ENCODE measurements at places on chromosomes 6 and 20. TPM values are rescaled to one million over a fixed set of nuclear protein-coding genes. Genes with fewer than 3 reads are reported as not detected.

DNA sequence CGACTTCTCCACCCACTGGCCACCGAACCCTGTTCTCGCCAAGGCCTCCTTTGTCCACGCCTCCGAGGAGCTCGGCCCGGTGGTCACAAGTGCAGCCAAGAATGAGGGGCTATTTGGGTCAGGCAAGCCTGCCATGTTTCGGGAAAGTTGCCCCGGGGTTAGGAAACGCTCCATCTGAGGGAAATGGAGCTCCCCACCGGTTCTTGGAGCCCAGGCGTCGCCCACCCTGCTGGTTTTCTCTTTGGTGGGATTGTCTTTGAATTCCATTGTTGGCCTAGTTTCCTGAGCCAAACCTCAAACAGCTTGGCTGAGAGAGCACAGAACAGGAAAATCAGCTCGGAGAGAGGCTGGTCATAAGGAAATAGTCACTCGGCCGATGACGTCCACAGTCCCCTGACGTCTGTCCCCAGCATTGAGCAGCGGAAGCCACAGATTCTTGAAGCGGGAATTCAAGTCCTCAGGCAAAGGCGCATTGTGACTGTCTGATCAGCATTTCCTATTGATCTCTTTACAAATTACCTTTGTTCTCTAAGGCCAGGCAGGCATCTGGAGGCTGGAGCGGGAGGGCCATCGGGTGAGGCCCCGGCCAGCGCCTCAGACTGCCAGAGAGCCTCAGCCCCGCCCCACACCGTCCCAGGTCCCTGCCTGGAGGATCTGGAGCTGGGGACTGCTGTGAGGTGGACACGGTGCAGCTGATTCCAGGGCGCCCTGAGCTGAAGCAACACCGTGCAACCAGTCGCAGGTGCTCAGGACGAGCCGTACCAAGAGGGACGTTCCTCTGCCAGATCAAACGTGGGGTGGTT is 138.6 kb downstream of the DLL1 start:
- peak overlapping the region; percentile 90 for H3K27ac ChIP-seq

GRCh38 chr6:79874531-79875134 is 72.7 kb downstream of the ELOVL4 start:
- H3K4me1 ChIP-seq = peaks cover 13% of the 10 kb centered on the region
- no peak overlapping the region for H3K4me3 ChIP-seq
- H3K27me3 ChIP-seq = no peaks in the 10 kb centered on the region
- no peaks in the 10 kb centered on the region for H3K36me3 ChIP-seq
- H3K27ac ChIP-seq = no peak overlapping the region
- no peak for DNase-seq

- H3K27ac ChIP-seq = no peak overlapping the region
- DNase-seq = peak; percentile 34
- H3K27me3 ChIP-seq = peaks cover 12% of the 10 kb centered on the region
- H3K4me1 ChIP-seq = peaks cover 19% of the 10 kb centered on the region
- H3K36me3 ChIP-seq = no peaks in the 10 kb centered on the region
Measured at GRCh38 chr6:127119102-127120022, 891 bp downstream of the RSPO3 start.

DNA sequence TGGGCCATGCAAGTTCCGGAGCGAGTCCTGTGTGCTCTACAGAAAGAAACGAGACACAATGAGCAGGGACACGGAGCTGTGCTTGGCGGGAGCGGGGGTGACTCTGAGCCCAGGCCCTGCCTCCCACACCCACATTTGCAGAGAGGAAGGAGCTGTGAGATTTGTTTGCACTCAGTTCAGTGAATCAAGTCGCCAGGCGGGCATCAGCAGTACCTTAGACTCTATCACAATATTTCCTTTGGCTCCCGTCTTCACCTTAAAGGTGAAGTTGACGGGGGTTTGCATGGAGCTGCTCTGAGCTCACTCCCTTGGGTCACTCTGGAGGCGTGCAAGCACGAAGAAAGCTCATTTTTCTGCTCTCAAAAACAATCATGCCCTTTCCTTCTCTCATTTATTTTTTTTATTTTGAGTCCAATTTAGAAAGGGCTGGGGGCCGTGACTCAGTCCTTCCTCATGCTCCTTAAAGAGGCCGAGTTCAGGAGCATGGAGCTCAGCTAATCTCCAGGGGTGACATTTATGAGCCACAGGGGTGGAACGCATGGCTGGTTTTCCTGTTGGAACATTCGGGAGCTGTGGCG is 188.2 kb downstream of the NFATC2 start:
- no peak overlapping the region for H3K4me3 ChIP-seq
- H3K27me3 ChIP-seq = peaks cover 2% of the 10 kb centered on the region
- H3K27ac ChIP-seq = no peak overlapping the region
- no peaks in the 10 kb centered on the region for H3K36me3 ChIP-seq

GRCh38 chr6:44415873-44416502 is 28.5 kb downstream of the CDC5L start:
- no peaks in the 10 kb centered on the region for H3K27me3 ChIP-seq
- H3K4me3 ChIP-seq = no peak overlapping the region
- DNase-seq = no peak
- peaks cover 29% of the 10 kb centered on the region for H3K36me3 ChIP-seq

DNA sequence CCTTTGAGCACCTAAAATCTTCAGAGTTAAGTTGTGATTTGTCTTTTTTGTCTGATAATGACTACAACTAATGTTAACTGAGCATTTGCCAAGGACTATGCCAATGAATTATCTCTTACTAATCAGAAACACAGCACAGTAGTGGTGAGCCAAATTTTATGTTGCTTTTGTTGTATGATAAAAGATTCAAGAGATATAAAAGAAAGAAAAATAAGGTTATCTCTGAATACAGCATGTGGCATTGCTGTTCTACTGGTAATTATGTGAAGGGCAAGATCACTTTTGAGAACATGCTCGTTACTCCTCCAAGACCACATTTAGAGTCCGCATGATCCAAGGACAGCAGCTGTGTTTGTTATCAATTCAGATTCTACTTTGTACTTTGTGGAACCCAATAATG is 133.4 kb upstream of the MYLIP start:
- no peak for DNase-seq
- peak overlapping the region; percentile 75 for H3K27ac ChIP-seq
- peaks cover 39% of the 10 kb centered on the region for H3K4me1 ChIP-seq

DNA sequence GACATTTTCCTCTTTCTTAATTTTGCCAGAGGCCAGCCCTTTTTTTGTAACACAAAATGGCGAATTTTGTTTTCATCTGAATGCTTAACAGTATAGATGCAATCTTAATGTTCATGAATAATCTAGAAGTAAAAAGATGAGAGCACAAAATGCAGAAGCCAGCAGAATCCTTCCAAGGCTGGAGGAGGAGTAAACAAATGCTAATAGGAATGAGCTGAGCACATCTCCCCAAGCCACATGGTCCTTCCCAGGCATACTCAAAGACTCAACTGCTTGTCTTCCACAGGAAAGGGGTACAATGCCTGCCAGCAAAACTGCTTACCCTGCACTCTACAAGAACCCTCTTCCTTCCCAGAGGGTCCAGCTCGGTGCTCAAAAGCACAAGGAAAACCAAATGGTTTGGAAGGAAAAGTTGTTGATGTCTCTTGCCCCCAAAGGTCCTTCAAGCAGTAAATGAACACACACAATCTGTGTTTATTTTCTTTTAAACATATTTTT is 155.1 kb downstream of the MOXD1 start:
- H3K36me3 ChIP-seq = no peaks in the 10 kb centered on the region
- DNase-seq = no peak
- peaks cover 3% of the 10 kb centered on the region for H3K27me3 ChIP-seq
- H3K4me1 ChIP-seq = peaks cover 7% of the 10 kb centered on the region

DNA sequence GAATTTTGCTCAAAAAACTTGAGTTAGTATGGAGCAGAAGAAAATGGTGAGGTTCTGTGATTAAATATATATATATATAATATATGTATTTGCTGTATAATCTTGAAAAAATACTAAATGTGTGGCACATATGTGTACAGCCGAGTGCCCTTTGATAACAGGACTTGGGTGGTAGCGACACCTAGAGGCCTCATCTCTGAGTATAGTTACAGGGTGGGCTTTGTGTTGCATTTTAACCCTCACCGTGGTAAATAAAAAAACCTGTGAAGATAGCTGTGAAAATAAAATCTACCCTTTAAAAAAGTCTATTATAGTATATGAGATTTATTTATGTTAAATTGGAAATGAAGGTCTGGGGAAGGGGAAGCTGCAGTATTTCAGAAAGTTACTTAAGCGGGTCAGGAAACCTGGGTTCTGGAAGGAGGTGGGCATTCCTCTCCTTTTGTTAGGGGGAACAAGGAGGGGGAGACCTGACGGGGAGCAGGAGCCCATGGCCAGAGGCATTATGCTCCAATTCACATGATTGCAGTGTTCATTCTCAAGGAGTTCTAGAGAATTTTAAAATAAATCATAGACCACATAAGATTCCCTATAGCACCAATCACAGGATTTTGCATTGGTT is 82.7 kb downstream of the SH3BGRL2 start:
- H3K4me3 ChIP-seq = no peak overlapping the region
- DNase-seq = peak; percentile 63
- no peaks in the 10 kb centered on the region for H3K36me3 ChIP-seq
- no peak overlapping the region for H3K27ac ChIP-seq
- H3K4me1 ChIP-seq = peaks cover 9% of the 10 kb centered on the region
- H3K27me3 ChIP-seq = no peaks in the 10 kb centered on the region

GRCh38 chr20:8330785-8331695 is 199.0 kb downstream of the PLCB1 start:
- H3K4me1 ChIP-seq = no peaks in the 10 kb centered on the region
- no peaks in the 10 kb centered on the region for H3K36me3 ChIP-seq
- no peaks in the 10 kb centered on the region for H3K27me3 ChIP-seq

GRCh38 chr6:35049156-35049735 is 91.9 kb downstream of the TCP11 start:
- H3K4me1 ChIP-seq = peaks cover 37% of the 10 kb centered on the region
- H3K36me3 ChIP-seq = no peaks in the 10 kb centered on the region
- DNase-seq = no peak
- no peaks in the 10 kb centered on the region for H3K27me3 ChIP-seq

GRCh38 chr6:30757261-30757904 is 13.0 kb upstream of the IER3 start:
- H3K36me3 ChIP-seq = no peaks in the 10 kb centered on the region
- H3K27me3 ChIP-seq = no peaks in the 10 kb centered on the region
- no peak overlapping the region for H3K4me3 ChIP-seq
- H3K4me1 ChIP-seq = peaks cover 3% of the 10 kb centered on the region
- DNase-seq = no peak

- H3K4me3 ChIP-seq = peak within 1 kb of the TSS; percentile 100
- peak within 1 kb of the TSS; percentile 100 for H3K27ac ChIP-seq
- peak; percentile 99 for DNase-seq
Measured at GRCh38 chr6:136289579-136290409, at the start of gene BCLAF1. Gene BCLAF1 (minus strand): TSS chr6:136289846. CDS start chr6:136279866, 9,980 bp downstream.

DNA sequence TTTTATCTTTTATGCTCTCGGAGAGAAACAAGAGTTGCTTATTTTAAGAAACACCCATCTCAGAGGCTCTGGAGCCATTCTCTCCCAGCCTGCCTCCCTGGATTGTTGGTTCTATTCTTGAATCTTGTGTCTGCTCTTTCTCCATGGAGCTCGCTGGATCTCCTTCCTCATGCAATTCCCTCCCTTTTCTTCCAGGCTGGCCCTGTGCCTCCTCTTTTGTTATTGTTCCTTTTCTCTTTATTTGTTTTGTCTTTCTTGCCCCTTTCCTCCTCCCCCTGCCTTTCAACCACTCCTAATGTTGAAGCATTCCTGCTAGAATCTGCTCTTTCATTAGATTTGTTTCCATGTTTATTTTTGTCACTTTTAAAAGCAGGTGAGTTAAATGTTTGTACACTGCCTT is 76.5 kb downstream of the STMND1 start:
- H3K4me3 ChIP-seq = no peak overlapping the region
- no peak overlapping the region for H3K27ac ChIP-seq
- no peaks in the 10 kb centered on the region for H3K27me3 ChIP-seq
- DNase-seq = no peak
- no peaks in the 10 kb centered on the region for H3K4me1 ChIP-seq
- no peaks in the 10 kb centered on the region for H3K36me3 ChIP-seq

- H3K4me3 ChIP-seq = no peak overlapping the region
- peaks cover 2% of the 10 kb centered on the region for H3K4me1 ChIP-seq
- no peaks in the 10 kb centered on the region for H3K27me3 ChIP-seq
- H3K27ac ChIP-seq = no peak overlapping the region
- no peak for DNase-seq
Measured at GRCh38 chr6:128410584-128410983, 109.8 kb downstream of the PTPRK start.

DNA sequence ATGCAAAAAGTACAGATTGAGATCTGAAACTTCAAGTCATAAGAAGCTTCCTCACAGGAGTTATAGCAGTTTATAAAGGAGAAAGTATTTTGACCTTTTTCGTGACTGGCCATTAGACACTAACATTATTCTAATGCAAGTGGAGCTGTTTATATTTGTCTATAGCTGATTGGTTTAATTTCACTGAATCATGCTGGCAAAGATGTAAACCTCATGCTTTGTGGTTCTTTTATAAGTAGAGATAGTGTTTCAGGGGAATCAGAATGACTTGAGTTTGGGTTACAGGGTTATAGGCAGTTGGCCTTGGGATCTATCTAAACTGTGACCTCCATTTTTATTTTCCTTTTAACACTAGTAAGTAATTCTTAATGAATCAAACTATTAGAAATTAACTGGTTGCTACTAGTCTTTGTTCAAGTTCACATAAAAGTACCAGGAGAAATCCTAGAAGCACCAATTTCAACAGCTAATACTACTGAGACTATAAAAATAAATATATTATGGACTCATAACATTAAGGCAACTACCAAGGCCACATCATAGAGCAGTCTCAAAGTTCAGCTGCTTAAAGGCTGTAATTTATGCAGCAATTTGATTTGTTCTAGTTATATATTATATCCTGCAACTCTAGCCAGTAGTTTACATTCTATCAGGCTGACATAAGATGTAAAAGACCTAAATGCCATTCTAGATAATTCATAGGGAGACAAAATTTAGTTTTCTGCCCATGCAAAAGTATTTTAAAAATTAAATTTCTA is 94.0 kb downstream of the RNGTT start:
- H3K27me3 ChIP-seq = peaks cover 2% of the 10 kb centered on the region
- no peaks in the 10 kb centered on the region for H3K36me3 ChIP-seq

DNA sequence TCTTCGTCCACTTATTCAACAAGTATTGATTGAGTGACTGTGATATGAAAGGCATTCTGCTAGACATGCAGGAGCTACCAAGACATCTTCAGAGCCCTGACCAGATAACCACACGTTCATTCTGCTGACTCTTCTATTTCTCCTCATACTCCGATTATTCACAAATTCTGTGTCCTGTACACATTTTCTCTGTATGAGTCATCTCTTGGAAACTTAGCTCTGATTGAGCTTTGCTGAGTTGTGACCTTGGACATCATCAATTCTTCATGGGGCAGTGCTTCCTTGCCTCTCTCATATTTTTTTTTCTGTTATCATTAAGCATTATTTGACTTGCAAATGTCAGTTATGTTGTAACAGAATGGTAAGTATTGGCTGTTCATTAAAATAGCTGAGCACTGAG is 351.6 kb upstream of the CNR1 start:
- H3K4me3 ChIP-seq = no peak overlapping the region
- no peaks in the 10 kb centered on the region for H3K4me1 ChIP-seq
- peaks cover 1% of the 10 kb centered on the region for H3K27me3 ChIP-seq

Gene C6orf141
- 0.77 TPM for total RNA-seq

Gene SIRPD
- total RNA-seq = not detected

Gene GPR63
- 1.5 TPM for total RNA-seq

Gene EFCAB8
- 1.1 TPM for total RNA-seq

Gene CLDN20
- total RNA-seq = 0.23 TPM

Gene DSP
- total RNA-seq = 109 TPM

Gene TCF15
- 6.6 TPM for total RNA-seq

Gene XKR7
- 0.23 TPM for total RNA-seq

Gene IL20RA
- 0.10 TPM for total RNA-seq

Gene KCNK16
- total RNA-seq = not detected

Gene SLC22A23
- total RNA-seq = 72.7 TPM

Gene SLC35F1
- total RNA-seq = 0.23 TPM

Data from endothelial cell (in vitro differentiated cells).